ENCODE measurements at places on chromosomes 7 and 10.

DNA sequence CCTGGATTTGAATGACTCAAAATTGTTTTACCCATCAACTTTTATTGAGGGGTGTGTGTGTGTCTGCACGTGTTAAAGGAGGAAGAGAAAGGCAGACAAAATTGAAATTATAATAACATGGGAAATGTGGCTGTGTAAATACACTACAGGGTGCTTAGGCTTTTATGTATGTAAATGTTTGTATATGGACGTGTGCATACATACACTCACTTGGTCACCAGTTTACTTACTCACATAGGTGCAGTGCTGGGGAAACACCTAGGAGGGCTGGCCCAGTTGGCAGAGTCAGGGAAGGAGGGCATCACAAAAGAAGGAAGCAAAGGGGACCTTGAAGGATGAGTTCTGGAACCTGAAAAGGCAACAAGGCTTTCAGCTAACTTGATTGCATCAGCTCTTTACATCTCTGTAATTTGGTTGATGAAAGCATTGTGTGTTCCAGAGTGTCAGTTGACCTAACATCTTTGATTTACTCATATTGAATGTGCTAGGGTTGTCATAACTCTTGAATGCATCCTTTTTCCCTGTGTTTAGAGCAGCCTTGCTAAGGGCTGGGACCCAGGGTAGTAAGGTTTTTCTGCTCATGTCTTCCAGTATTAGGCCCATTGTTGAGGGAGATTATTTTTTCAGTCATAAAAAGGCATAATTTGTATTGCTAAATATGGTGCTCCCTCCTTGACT, 10.2 kb downstream of the WDR11 start:
- no peak for DNase-seq

GRCh38 chr7:128833946-128834325, 3.7 kb downstream of the FLNC start:
- no peak for DNase-seq

GRCh38 chr7:73622527-73622908, 1.8 kb downstream of the MLXIPL start:
- DNase-seq: no peak

- DNase-seq: no peak
Measured at GRCh38 chr10:4243651-4244050, 458.6 kb upstream of the KLF6 start.

DNA sequence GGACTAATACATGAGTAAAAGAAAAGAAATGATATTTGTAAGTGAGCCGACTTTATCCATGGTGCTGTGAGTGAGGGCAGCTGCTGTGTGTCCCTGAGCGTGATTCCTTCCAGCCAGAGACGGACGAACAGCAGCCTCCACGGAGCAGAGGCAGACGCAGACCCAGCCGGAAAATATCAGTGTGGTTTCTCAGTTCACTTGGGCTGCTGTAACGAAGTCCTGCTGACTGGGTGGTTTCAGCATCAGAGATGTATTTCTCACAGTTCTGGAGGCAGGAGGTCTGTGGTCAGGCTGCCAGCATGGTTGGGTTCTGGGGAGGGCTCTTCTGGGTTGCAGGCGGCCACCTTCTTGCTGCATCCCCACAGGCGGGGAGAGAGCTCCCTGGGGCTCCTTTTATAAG, 375.6 kb downstream of the GLRX3 start:
- no peak for DNase-seq

- DNase-seq: no peak
Measured at GRCh38 chr7:6090738-6091505, 59.7 kb downstream of the ANKRD61 start.

- DNase-seq: no peak
Measured at GRCh38 chr7:1156782-1157535, 3.0 kb downstream of the ZFAND2A start.

DNA sequence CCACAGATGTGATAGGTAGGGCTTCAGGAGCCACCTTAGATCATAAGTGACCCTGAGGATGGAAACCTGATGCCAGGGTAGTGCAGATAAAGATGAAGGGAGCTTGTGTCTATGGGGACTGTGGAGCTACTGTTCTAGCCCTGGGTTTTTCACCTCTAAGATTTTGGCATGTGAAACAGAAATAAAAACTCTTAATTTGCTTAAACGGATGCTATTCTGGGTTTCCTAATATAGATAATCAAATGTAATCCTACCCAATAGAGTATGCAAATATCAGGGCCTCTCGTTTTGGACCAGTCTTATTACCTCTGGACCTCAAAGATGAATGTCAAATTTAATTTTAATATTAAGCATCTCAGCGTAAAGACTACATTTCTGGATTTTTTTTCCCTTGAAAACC, 49.3 kb downstream of the ABCB4 start:
- DNase-seq: no peak

- DNase-seq: no peak
Measured at GRCh38 chr7:22587322-22587721, 87.3 kb upstream of the STEAP1B start.

DNA sequence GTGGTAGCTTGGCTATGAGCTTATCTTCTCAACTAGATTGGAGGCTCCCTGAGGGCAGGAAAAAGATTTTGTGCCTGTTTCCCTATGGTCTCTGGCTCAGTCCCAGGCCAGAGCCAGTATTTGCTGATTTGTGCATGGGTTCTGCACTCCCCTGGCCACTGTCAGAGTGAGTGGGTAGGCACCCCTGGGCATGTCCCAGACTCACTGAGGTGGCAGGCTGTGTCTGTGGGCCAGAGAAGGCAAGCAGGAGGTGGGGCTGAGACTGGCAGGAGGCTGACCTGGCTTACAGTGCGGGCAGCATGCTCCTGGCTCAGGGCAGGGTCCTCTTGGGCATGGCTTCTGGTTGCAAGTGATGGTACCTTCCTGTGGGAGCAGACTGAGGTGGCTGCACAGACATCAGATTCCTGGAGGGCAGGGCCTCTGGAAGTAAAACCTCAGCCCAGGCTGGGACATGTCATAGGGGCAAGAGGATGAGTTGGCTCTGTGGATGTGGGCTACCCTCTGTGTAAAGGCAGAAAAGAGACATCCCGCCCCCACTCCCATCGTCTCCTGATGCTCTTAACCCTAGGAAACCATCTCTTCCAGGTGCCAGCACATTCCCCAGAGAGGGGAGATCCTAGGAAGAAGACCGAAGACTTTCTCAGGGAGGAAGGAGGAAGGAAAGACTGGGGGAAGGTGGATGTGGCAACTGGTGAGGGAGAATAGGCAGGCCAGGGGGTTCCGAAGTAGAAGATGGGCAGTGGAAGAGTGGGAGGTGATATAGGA, 4.3 kb downstream of the KCP start:
- DNase-seq: no peak

GRCh38 chr10:132722394-132723329, 63.3 kb downstream of the NKX6-2 start:
- no peak for DNase-seq

GRCh38 chr10:32060347-32060746, 4.1 kb upstream of the KIF5B start:
- DNase-seq: no peak
